Subcutaneous preadipocyte (primary cell): ENCODE measurements at places on chromosomes 4 and X. TPM values are rescaled to one million over a fixed set of nuclear protein-coding genes. Genes with fewer than 3 reads are reported as not detected.

MMRN1 gene
- not detected in 2 replicates for total RNA-seq

ATP1B4 gene
- not detected in 2 replicates for total RNA-seq

TMEM47 gene
- total RNA-seq, result 14.7 and 27.9 TPM in 2 replicates

NUDT11 gene
- 10.3 and 12.1 TPM in 2 replicates for total RNA-seq

GASK1B gene
- total RNA-seq, result 31.5 and 57.3 TPM in 2 replicates

SYN1 gene
- total RNA-seq, result under 0.01 and 0.20 TPM in 2 replicates

CTSO gene
- 3.7 and 8.5 TPM in 2 replicates for total RNA-seq

JADE3 gene
- 2.9 and 3.9 TPM in 2 replicates for total RNA-seq

UTP3 gene
- 14.7 and 18.2 TPM in 2 replicates for total RNA-seq

FMR1NB gene
- total RNA-seq, result not detected in 2 replicates

ADAM29 gene
- not detected in 2 replicates for total RNA-seq

HSFX2 gene
- total RNA-seq, result not detected in 2 replicates

DUSP21 gene
- not detected in 2 replicates for total RNA-seq

CSAG2 gene
- total RNA-seq, result not detected in 2 replicates

PRDM8 gene
- total RNA-seq, result 4.0 and 6.6 TPM in 2 replicates

ZCCHC18 gene
- total RNA-seq, result 0.37 TPM in 1 of 2 replicates, not detected in the other

MORF4L2 gene
- total RNA-seq, result 503 and 616 TPM in 2 replicates

HS6ST2 gene
- under 0.01 and 0.20 TPM in 2 replicates for total RNA-seq

FAM120C gene
- total RNA-seq, result 6.6 TPM in 2 replicates

PNMA5 gene
- not detected in 2 replicates for total RNA-seq
